ENCODE measurements at places on chromosomes 16 and 17. TPM values are rescaled to one million over a fixed set of nuclear protein-coding genes. Genes with fewer than 3 reads are reported as not detected.

Gene ITGAL
- total RNA-seq, result not detected

- DNase-seq, result no peak
These were observed 17.4 kb downstream of the HS3ST3B1 start for GRCh38 chr17:14318109-14318917.

Gene CTRB2
- not detected for total RNA-seq

Gene TMEM132E
- total RNA-seq, result not detected

Gene RBFOX1
- total RNA-seq, result not detected

DNA sequence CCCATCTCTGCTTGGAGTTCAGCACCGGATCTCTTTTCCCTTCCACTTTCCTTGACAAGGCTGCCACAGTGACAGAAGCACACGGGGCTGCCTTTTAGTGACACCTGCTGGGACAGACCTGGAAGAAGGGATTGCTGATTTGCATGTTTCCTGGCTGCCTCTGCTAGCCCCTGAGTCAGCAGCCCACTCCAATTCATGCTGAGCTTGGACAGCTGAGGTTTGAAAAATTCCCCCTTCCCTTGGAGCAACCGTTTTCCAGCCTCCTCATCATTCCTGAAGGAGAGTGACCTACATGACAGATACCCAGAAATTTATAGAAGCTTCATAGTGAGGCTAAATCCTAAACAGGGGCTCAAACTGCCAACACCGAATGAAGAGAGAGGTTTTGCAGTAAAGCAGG lies 18.8 kb upstream of the RBL2 start:
- no peak for DNase-seq

Gene CDRT15
- not detected for total RNA-seq

Gene TBC1D26
- 0.78 TPM for total RNA-seq

DNA sequence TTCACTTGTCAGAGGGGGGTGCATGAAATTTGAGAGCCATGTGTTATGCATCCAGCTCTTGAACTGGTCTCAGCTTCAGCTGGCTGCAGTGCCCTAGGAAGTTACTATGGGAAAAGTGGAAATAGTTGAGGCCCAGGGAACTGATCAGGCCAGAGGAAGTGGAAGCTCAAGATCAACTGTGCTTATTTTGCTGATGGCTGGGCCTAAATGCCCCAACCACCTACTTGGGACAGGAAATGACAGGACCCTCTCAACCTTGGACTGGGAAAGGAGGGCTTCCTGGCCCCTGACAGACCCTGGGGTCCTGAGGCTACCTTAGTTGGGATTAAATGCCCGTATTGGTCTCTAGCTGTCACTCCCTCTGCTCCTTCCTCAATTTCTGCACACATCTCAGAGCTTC lies 1.2 kb upstream of the TAOK2 start:
- no peak for DNase-seq

Gene RGS11
- 9.5 TPM for total RNA-seq

GRCh38 chr16:29784157-29784556 lies 6.1 kb downstream of the ZG16 start:
- no peak for DNase-seq

Gene CCDC92B
- not detected for total RNA-seq

Gene CD300LB
- not detected for total RNA-seq

DNA sequence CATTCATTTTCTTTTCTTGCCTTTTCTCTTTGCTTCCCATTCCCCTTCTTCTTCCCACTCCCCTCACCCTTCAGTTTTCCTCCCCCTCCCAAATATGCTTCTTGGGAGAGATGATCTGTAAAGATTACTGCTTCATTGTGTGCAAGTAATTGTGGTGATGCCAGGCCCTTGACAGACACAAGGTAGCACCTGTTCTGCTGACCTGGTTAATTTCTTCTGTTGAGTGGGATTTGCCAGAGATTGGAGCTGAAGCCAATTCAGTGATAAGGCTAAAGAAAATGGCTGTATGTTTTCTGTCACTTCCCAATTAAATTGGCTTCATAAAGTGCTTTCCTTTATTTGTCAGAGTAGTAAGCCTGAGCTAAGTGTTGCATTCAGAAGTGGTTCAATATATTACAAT lies 44.5 kb downstream of the AATF start:
- no peak for DNase-seq

- DNase-seq, result no peak
These were observed 19.9 kb upstream of the SEC14L1 start for GRCh38 chr17:77120868-77121267.

DNA sequence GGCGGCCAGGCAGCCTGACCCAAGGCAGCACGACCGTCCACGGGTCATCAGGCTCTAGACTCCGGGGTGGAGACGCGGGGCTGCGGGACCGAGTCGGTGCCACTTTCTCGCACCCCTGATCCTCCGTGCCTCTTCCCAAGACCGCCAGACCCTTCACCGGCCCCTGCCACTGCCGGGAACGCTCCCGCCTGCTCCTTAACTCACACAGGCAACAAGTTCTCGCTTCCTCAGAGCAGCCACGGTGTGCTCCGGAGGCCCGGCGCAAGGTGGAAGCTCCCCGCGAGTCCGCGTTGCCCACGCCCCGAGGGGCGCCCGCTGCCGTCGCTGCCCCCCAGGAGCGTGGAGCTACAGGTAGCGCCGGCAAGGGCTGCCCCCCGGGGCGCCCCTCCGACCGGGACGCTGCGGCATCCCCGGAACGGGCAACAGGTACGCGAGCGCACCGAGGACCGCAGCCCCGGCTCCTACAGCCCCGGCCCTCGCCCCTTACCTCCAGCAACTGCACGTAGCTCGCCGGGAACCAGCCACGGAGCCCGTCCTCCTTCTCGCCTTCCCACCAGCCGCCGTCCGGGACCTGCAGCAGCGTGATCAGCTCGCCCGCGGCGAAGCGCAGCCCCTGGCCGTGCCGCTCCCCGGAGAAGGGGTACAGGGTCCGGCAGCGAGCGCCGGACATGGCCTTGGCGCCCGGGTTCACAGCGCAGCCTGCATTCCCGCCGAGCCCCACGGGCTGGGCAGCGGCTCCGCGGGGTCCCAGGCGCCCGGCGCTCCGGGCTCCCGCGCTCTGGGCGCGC lies 491 bp downstream of the GAS7 start:
- no peak for DNase-seq

- DNase-seq, result no peak
These were observed 14.1 kb downstream of the CFAP20 start for GRCh38 chr16:58114827-58115825.

Gene EPN3
- total RNA-seq, result not detected

Gene FBXW10
- total RNA-seq, result not detected

GRCh38 chr17:53249036-53249435 lies 573.7 kb upstream of the KIF2B start:
- no peak for DNase-seq

- DNase-seq, result no peak
These were observed 27.3 kb downstream of the NLRC3 start for GRCh38 chr16:3549906-3550305.

- no peak for DNase-seq
These were observed 283.6 kb upstream of the SALL1 start for GRCh38 chr16:51434567-51435198.

- no peak for DNase-seq
These were observed 75.9 kb downstream of the HLF start for GRCh38 chr17:55340686-55341085.

DNA sequence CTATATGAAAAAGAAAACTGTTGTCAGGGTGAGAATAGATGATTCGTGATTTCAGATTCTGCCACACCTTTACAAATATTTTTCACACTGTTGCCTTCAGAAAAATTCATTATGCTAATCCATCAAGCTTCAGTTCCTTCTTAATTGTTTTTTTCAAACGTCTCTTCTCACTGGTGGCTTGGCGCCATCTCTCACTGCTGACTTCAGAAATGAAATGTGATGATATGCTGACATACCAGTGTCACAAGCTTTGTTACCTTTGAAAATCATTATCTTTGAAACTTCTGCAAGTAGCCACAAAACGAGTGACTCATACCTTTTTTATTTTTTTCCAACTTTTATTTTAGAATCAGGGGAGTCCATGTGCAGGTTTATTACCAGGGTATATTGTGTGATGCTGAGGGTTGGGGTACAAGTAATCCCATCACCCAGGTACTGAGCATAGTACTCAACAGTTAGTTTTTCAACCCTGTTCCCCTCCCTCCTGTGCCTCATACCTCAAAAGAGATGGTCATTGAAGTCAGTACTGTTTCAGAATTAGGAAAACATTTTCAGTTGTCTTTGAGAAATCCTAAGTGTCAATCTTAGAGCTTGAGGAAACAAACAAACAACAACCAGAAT lies 14.0 kb upstream of the KRT222 start:
- DNase-seq, result no peak

DNA sequence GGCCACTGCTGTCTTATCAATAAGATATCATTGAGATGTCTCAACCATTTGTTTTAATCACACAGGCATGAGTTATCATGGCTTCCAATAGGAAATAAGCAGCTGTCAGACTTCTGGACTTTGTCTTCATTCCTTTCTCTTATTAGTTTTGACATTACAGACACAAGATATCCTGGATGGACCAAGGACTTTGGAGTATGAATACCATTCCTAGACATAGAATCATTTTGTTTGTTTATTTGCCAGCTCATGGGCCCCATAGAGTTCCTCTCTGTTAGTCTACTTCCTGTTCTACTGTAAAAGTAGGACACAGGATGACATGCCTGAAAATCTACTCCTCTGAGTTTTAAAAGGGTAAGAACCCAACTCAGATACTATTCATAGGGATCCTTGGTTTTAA lies 77.7 kb upstream of the KCNJ16 start:
- DNase-seq, result no peak

Gene KRT33B
- total RNA-seq, result not detected

Gene KRT27
- total RNA-seq, result not detected

Gene NOL11
- 32.2 TPM for total RNA-seq

GRCh38 chr17:57486882-57487301 lies 230.6 kb downstream of the MSI2 start:
- no peak for DNase-seq

DNA sequence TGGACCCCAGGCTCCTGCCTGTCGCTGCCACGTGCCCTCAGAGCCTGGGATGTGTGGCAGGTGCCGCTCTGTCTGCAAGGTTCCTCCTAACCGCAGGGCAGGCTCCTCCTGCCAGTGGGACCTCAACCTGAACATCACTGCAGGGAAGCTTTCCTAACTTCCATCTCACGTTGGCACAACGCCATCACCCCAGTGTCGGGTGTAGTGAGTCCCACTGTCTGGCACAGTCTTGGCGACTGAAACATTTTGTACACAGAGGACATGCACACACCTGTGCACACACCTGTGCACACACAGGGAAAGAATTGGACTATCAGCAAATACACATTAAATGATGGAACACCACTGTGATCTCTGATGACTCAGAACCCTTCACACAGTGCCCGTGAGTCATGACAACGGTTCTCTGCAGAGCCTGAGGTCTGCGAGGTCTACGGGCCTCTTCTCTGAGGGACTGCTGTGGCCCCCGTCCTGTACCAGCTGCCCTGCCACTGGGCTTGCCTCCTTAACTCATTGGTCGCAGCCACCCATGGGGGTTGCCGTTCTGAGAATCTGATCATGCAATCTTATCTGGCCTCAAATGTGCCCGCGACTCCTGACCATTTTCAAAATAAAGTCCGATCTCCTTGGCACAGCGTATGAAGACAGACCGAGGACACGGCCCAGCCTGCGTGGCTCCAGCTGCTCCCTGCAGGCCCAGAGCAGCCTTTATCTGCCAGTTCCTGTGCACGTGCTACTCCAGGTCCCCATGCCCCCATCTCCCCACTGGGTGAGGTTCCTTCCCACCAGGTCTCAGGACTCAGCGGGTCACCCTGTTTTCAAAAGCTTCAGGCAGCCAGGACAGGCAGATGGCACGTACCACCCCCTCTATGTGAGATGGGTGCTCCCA lies 7.6 kb downstream of the CCDC57 start:
- DNase-seq, result no peak

Gene GNG13
- not detected for total RNA-seq

DNA sequence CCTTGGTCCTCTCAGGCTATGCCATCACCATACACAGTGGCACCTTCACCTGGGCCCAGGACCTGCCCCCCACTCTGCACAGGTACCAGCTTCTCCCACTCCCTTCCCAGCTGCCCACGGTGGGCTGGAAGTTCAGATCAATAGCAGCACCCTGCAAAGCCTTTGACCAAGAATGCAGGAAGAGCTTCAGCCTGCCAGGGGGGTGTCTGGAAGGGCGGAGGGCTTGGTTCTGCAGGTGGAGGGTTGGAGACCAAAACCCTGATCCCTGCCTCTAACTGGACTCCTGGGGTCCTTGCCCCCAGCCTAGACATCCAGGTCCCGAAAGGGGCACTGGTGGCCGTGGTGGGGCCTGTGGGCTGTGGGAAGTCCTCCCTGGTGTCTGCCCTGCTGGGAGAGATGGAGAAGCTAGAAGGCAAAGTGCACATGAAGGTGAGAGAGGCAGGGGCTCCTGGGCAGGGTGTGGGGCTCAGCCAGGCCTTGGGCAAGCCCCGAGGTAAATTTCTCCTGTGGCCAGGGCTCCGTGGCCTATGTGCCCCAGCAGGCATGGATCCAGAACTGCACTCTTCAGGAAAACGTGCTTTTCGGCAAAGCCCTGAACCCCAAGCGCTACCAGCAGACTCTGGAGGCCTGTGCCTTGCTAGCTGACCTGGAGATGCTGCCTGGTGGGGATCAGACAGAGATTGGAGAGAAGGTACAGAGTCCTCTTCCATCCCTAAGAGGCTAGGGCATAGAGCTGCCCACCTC lies 34.3 kb downstream of the ABCC3 start:
- DNase-seq, result no peak

- DNase-seq, result no peak
These were observed 1.2 kb downstream of the RABEP2 start for GRCh38 chr16:28923652-28924398.

- no peak for DNase-seq
These were observed 530 bp upstream of the ZDHHC7 start for GRCh38 chr16:85011846-85012284.

Gene CRYM
- not detected for total RNA-seq

DNA sequence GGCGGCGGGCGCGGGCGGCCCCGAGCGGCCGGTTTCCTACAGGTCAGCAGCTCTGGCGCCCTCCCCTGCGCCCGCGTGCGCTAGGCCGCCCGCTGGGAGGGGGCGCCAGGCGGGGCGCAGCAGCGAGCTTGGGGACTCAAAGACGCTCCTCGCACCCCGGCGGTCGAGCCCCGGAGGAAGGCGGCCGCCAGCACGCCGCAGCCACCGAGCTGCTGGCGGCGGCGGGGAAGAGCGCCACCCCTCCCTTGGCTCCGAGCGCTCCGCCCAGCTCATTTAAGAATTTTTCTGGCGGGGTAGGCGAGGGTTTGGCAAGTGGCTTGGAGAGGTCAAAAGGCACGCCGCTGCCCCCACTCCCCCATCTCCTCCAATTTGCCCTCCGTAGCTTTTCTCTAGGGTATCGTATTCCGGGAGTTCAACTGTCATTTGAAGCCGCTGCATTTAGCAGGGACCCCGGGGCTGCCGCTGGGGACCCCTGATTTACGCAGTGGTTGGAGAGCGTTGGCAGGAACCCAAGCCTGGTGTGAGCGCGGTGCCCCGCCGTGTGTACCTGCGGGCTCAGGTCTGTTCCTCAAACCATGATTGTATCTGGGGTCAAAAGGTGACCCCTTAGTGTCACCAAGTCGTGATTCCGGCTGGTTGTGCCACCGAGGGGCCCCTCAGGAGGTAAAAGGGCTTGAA lies 59.5 kb upstream of the GSE1 start:
- no peak for DNase-seq

- no peak for DNase-seq
These were observed 4.7 kb upstream of the CHMP6 start for GRCh38 chr17:80986816-80987475.

All from osteocyte (in vitro differentiated cells).